ENCODE measurements at places on chromosomes 16 and 17. TPM values are rescaled to one million over a fixed set of nuclear protein-coding genes. Genes with fewer than 3 reads are reported as not detected.

DNA sequence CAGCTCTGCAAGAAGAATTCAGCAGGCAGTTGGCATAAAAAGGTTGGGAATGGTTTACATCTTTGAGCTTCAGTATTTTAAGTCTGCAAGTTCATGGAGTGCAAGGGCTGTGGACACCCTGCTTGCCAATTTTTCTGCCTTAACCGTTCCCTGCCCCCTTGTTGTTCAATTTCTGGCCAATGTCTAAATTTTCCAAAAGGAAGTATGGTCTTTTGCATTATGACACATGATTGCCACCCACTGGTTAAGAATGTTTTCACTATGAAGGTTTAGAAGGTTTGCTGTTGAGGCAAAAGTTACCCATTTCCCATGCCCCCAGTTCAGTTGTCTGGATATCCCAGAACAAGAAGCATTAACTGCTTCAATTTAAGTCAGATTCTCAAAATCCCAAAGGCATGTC lies 441.9 kb downstream of the CDH13 start:
- no peak for DNase-seq

IL17C gene
- total RNA-seq = not detected

DNA sequence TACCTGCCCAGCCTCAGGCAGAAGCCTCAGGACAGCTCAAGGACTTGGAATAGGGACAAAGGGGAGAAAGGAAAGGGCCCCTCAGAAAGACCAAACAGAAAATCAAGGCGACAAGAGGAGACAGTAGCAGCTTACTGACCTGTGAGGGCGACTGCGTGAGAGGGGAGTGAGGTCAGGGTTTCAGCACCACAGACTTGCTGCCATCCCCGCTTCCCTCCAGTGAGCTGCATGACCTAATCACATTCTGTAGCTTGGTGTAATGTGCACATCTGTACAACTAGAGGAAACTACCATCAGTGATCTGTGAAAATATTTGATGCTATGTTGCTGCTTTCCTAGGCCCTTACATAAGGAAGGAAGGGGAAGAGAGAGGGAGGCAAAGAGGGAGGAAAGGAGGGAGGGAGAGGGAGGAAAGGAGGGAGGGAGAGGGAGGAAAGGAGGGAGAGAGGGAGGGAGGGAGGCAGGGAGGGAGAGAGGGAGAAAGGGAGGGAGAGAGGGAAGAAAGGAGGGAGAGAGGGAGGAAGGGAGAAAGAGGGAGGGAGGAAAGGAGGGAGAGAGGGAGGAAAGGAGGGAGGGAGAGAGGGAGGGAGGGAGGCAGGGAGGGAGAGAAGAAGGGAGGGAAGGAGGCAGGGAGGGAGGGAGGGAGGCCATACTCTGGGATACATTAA lies 404.9 kb upstream of the CDH5 start:
- no peak for DNase-seq

DNA sequence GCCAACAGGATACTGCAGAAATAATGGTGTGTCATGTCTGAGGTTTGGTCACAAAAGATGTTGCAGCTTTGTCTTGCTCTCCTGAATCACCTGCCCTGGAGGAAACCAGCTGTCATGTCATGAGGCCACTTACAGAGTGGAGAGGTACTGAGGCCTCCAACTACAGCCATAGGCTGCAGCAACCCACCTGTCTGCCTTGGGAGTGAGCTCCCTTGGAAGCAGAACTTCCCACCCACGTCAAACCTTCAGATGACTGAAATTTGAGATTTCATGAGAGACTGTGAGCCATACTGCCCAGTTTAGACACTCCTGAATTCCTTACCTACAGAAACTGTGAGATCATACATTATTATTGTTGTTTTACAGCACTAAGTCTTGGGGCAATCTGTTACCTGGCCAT lies 475.9 kb downstream of the HS3ST3B1 start:
- DNase-seq = no peak

GNG13 gene
- total RNA-seq = not detected

GRCh38 chr17:10844621-10845387 lies 6.9 kb upstream of the PIRT start:
- DNase-seq = peak; percentile 47

DNA sequence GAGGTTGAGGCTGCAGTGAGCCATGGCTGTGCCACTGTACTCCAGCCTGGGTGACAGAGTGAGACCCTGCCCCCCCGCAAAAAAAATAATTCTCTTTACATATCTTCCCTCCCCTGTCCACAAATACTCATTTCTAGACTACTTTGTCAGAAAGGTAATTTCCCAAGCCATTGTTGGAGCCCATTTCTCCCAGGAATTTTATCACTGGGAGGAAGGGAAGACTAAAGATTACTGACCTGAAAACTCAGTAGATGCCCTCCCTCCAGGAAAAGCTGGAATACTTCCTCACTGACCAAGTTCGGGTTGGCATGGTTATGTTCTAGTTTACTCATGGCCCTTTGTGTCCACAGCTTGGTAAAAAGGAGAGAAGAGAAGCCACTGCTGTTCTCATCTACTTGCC lies 4.1 kb downstream of the CALCOCO2 start:
- DNase-seq = no peak

ZNF750 gene
- total RNA-seq = not detected

ST6GALNAC2 gene
- 12.1 TPM for total RNA-seq

- DNase-seq = no peak
Observed at GRCh38 chr16:89295915-89296314, 78.4 kb downstream of the ZNF778 start.

GRCh38 chr17:2034157-2034556 lies 4.2 kb downstream of the DPH1 start:
- DNase-seq = no peak

- no peak for DNase-seq
Observed at GRCh38 chr16:65481956-65482355, 360.1 kb upstream of the CDH11 start.

DNA sequence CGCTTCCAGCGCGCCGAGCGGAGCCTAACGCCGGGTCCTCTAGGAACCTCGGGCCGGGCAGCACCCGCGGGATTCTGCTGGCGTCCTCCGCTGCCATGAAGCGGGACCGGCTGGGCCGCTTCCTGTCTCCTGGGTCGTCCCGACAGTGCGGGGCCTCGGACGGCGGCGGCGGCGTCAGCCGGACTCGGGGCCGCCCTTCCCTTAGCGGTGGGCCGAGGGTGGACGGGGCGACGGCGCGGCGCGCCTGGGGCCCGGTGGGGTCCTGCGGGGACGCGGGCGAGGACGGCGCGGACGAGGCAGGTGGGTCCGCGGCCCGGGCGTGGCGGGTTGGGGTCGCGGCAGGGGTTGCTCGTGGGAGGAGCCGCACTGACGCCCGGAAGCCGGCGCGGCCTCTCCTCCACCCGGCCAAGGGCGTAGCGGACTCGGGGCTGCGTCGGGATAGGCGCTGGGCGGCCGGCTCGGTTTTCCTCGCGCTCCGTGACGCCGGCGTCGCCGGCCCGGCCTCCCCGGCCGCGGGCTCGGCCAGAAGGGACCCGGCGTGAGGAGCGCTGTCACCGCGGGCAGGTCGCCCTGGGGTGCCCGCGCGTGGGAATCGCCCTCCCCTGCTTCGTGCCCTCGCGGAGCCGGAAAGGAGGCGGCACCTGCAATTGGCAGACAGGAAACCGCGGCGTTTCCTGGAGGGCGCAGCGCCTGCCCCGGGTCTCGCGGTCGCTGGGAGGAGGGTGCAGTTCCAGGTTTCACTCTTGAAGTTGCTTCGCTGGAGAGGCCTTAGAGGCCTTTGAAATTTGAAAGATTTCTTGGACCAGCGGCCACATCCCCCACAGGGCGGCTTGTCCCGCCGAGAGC lies 432 bp downstream of the ZNF276 start:
- DNase-seq = no peak

GRCh38 chr17:75878174-75878998 lies at the start of gene TRIM47:
Gene TRIM47, minus strand, starts transcription at chr17:75878581. Its CDS starts 33 bp downstream, at chr17:75878548.
- no peak for DNase-seq

GRCh38 chr16:782766-783403 lies 5.3 kb downstream of the RPUSD1 start:
- DNase-seq = no peak

TBC1D3L gene
- total RNA-seq = 13.6 TPM
